ENCODE measurements at places on chromosomes 2 and 18.

DNA sequence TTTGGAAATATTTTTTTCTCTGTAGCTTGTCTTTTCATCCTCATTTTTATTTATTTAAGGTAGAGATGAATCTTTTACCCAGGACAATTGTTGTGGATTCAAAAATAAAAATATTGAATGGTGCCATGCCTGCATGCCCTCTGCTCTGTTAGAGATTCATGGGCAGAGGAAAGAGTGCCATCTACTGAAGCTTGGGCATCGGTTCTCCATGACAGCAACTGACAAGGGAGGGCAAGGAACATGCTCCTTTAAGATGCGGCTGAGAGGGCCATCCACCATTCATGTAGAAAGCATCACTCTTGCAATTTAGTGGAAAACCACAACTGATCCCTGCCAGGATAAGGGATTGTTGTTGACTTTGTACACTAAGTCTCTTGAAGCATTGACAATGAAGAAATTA is 79.9 kb downstream of the PARD3B start:
- no peak for DNase-seq

GRCh38 chr18:37362158-37362890 is 203.3 kb downstream of the CELF4 start:
- DNase-seq = no peak

GRCh38 chr18:57004366-57005121 is 142.3 kb upstream of the BOD1L2 start:
- no peak for DNase-seq

DNA sequence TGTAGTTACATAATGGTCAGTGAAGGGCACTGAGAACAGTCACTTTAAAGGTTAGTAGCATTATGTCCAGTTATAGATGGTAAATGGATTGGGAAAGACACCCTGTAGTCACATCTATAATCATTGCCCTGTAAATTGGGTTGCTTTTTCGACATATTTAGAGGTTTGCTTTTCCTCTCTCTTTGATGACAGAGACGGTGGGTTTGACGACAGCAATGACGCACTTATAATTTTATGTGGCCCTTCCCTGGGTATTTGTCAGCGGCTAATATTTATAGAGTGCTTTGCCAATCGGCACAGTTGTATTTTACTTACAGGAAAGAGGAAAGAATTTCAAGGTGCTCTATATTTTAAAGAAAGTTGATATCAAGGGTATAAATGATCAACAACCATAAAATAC is 2.8 kb downstream of the CPS1 start:
- DNase-seq = no peak

DNA sequence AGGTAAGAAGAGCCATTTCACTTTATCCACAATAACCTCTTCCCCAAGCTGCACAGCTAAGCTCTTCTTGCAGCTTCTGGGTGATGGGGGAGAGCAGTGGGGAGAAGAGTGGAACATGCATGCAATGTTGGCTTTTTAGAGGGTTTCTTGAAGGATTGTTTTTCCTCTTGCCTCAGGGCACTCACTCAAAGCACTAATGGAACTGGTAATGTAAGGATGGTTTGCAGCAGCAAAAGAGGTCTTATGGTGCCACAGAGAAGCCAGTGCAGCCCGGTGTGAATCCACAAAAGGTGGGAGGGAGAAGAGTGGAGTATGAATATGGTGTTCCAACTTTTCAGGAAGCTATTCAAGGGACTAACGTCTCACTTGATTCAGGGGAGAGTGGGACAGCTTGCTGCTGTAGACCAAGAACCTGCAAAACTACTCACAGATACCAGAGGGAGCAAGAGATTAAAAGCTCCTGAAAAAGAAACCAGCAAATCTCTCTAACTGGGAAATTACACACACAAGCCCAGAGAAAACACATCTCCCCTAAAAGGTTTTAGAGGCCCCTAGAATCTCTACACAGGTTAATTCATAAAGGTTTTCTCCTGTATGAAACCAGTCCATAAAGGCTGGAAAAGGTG is 116.4 kb downstream of the CHN1 start:
- no peak for DNase-seq

DNA sequence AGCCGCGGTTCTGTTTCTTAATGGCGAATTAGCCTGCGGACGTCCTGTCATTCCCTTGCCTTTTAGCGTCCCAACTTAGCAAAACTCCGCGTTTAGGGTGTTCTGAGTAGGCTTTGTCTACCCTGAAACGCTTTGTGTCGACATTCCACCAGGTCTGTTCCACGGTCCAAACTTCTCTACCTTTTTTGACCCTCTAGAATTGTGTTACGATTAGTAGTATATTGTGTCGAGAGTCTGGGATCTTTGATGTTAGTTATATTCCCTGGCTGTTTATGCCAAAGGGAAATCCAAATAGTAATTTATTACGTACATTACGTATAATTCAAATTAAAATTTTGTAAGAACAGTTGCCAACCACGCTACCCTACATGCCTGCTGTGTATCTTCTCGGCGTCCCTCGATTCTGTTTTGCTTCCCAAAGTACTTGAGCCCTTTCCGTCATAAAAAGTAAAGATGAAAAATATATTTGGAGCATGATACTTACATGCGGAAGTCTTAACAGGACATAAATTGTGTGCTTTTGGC is 495 bp upstream of the TTC32 start:
- DNase-seq = no peak

GRCh38 chr2:224158831-224159230 is 119.7 kb upstream of the SERPINE2 start:
- DNase-seq = no peak

- no peak for DNase-seq
Observed at GRCh38 chr2:25367296-25367695, 25.6 kb upstream of the DNMT3A start.

DNA sequence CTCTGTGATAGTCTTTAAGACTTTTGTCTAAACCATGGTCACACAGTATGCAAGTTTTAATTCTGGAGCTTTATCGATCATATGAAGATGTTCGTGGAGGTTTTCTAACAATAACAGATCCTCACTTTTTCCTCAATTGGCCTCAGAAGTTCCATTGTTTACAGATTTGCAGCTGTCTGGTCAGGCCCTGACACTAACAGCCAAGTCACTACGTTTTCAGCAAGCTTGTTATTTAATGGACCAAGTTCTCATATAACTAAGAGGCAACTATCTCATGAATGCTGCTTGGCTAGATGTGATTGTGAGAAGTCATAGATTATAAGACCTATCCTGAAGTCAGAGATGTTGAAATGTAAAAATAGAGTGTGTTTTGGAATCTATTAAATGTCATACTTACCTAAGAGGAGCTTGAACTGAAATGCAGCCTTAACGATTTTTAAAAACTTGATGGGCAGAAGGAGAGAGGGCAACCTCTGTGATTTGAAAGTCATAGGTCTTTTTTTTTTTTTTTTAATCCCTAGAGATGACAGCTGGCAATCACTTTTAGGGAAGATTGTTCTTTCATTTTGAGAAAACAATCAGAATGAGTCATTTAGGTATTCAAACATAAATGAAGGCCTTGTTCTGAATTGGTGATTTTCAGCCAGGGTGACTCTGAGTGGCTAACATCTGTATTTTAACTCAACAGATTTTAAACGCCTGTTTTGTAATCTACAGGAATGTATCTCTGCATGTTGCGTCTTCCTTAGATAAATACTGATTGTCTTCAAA is 48.4 kb upstream of the NEMP2 start:
- no peak for DNase-seq

GRCh38 chr2:28068088-28068487 is 177.6 kb downstream of the BABAM2 start:
- no peak for DNase-seq

DNA sequence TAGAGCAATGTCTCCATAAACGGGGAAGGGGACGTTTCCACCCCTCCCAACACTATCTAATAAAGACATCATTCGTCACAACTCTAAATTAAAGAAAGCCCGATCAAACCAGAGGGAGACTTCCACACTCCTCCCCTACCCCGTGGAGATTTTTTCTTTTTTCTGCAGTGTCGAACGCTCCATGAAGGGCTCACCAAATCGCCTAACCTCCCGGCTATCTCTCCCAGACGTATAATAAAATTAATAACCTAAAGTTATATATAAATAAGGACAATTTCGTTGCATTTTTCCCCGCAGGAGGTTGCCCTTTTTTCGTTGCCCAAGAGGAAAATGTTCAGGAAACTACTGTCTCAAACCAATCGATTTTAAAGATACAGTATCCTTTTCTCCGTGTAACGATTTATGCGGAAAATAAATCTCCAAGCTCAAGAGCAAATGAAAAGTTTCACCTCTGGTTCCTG is 2.4 kb downstream of the EVX2 start:
- DNase-seq = no peak

Measured in NCI-H1092 (cell line).